T follicular helper cell (primary cell): ENCODE measurements at places on chromosomes 7 and 10.

- no peak for DNase-seq
These were observed 73.0 kb downstream of the COL26A1 start for GRCh38 chr7:101435461-101436220.

- DNase-seq: no peak
These were observed 4.5 kb downstream of the TMEM243 start for GRCh38 chr7:87215046-87215445.

DNA sequence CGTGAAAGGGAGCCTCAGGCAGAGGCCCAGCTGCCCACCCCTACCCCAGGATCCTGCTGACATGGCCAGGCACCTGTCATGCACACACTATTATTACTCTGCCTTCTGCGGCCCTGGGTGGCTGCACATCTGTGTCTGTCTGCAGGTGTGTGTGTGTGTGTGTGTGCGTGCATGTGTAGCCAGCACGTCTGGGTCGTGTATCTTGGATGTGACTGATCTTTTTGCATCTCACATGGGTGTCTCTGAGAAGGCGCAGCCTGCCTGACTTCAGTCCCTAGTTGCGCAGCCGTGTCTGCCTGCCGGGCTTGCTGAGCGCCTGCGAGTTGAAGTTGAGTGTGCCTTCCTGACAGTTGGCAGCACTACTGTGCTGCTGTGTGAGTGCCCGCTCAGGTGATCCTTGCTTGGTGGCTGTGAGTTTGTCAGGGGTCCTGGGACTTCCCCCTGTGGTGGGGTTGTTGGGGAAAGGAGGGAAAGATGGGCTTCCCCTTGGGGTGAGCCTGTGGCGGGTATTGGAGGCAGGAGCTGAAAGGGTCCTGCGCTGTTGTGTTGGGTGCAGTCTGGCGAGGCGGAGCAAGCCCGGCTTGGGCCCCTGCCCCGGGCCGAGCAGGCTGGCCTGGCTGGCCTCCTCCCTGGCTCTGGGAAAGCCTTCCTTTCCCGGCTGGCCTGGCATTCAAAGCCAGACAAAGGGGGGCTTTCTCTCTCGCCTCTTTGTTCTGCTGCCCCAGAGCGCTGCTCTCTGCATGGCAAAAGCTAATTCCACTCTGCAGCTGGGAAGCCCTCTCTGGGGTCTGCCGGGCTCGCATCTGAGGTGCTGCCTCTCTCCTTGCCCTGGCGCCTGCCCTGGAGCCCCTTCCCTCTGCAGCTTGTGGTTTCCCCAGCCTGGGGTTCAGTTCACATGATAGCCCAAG lies 4.9 kb downstream of the TRIM8 start:
- DNase-seq: no peak

DNA sequence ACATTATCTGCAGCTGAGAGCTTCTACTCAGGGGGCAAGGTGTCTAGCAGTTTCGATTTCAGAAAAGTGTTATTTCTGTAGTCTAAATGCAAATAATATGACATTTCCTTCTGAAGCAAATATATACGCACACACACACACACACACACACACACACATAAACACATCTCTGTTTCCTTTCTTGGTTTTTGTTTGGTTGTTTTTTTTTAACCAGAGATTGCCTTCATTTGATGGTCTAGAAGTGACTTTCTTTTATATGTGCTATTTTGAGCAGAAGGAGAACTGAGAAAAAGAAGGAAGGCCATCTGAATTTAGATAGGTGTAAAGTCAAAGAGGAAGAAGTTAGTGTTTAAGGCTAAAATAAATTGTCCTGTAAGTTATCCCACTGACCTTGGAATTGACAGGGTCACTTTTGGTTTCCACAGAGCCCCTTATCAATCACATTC lies 142.2 kb downstream of the TRIL start:
- no peak for DNase-seq

GRCh38 chr10:36670621-36671402 lies 454.6 kb upstream of the ANKRD30A start:
- no peak for DNase-seq

DNA sequence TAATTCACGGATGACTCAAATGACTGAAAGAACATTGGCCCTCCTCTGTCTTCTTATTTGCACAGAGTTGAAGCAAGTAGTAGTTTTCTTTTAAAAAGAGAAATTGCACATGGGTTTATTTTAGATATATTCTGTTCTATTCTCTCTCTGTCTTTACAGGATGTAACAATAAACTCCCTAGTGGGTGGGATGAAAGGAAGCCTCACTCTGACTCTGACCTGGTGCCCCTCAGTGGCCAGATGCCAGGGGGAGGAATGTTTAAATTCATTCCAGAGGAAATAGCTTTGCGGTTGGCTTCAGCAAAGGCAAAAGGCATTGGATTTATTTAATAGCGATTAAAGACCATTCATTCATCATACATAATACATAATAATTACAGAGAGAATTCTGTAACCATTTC lies 156.4 kb upstream of the MTPN start:
- no peak for DNase-seq

- no peak for DNase-seq
These were observed 20.1 kb downstream of the MYL10 start for GRCh38 chr7:101608772-101609713.

GRCh38 chr7:48782511-48782910 lies 141.8 kb upstream of the CDC14C start:
- no peak for DNase-seq

GRCh38 chr7:34091321-34091917 lies 186.1 kb downstream of the BMPER start:
- no peak for DNase-seq

GRCh38 chr7:152052771-152053170 lies 27.3 kb downstream of the GALNT11 start:
- DNase-seq: no peak

GRCh38 chr10:51371743-51372142 lies 297.5 kb downstream of the PRKG1 start:
- no peak for DNase-seq

GRCh38 chr7:148266795-148267194 lies 323.8 kb upstream of the C7orf33 start:
- DNase-seq: no peak
